ENCODE measurements at places on chromosomes 6 and 20.
A peak's percentile ranks its signal among the peaks of the same experiment; 100 is the strongest.

DNA sequence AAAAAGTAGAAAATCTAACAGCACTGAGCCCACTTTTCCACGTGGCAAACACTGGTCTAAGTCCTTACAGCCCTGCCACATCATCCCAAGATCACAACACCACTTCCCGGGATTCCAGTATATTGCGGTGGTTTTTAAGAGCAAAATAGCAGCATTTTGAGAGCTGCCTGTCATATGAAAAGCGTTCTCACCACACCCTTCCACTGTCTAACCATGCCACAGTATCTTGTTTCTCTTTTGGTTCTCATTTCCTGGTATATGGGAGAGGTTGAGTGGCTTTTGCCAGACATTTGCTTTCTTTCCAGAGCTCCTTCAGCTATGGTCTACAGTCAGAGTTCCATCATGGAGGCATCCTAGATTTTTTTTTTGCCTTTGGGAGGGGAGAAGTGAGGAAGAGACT, 243.0 kb downstream of the TSHZ2 start:
- no peak for DNase-seq

- no peak for DNase-seq
Observed at GRCh38 chr6:22903826-22904225, 334.5 kb downstream of the HDGFL1 start.

- no peak for DNase-seq
Observed at GRCh38 chr20:33566781-33567603, 77.1 kb downstream of the CBFA2T2 start.

GRCh38 chr20:50189681-50190250, 864 bp upstream of the CEBPB start:
- DNase-seq, result no peak

GRCh38 chr6:159267165-159267564, 98.0 kb downstream of the FNDC1 start:
- no peak for DNase-seq

GRCh38 chr6:53584726-53585125, 39.8 kb upstream of the GCLC start:
- no peak for DNase-seq

DNA sequence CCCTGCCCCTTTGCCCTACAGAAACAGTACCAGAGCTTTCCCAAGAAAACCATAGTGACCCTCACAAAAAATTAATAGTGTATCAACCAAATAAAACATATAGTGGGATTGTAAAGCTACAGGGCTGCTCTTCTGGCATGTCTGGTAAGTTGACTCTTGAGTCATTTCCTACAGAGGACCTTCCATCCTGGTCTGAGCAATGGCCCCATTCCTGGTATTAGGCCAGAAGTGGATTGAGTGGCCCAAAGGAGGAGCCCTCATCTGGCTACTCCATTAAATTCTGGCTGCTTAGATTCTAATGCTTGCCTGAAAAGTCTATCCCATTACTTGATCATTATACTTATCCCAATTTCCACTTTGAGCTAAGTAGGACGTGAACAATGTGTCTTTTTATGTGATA, 150.9 kb upstream of the HMGN3 start:
- no peak for DNase-seq

DNA sequence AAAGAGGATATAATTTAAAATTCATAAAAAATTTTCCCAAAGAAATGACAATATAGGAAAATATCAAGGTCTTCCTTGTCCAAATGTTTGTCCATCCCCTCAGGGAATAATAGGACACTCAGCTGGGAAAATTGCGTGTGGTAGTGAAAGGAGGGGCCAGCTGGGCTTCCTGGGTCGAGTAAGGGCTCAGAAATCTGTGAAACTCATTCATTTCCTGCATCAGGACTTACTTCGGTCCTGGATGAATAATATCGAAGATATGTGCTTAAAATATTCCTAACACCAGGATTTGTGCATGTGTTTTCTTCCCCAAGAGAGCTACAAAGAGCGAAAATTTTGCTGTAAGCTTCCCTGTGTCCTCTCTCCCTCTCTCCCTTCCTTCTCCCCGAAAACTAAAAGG, 118.2 kb upstream of the GJE1 start:
- no peak for DNase-seq

GRCh38 chr20:11274141-11274594, 600.4 kb upstream of the JAG1 start:
- peak; percentile 17 for DNase-seq

DNA sequence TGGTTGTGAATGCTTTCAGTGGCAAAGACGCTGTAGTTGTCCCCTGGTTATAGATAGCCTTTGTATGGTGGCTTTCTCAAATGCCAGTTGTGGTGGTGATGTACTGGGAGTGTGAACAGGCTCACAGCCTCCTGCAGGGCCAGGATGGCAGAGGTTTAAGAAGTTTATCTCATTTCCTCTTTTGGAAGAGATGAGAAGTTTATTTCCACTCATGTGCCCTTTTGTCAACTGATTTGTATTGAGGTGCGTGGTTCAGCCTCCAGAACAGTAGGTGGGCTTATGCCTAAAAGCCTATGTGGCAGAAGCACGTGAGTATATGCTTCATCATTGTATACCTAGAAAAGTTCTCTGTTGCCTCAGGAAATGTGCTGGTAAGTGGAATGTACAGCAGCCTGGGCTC, 13.7 kb upstream of the ZFP57 start:
- no peak for DNase-seq

GRCh38 chr20:3092611-3093379, 8.3 kb upstream of the AVP start:
- no peak for DNase-seq

GRCh38 chr20:59253779-59254319, 46.6 kb upstream of the EDN3 start:
- no peak for DNase-seq

- DNase-seq, result no peak
Observed at GRCh38 chr20:56841346-56841908, 212.3 kb downstream of the TFAP2C start.

DNA sequence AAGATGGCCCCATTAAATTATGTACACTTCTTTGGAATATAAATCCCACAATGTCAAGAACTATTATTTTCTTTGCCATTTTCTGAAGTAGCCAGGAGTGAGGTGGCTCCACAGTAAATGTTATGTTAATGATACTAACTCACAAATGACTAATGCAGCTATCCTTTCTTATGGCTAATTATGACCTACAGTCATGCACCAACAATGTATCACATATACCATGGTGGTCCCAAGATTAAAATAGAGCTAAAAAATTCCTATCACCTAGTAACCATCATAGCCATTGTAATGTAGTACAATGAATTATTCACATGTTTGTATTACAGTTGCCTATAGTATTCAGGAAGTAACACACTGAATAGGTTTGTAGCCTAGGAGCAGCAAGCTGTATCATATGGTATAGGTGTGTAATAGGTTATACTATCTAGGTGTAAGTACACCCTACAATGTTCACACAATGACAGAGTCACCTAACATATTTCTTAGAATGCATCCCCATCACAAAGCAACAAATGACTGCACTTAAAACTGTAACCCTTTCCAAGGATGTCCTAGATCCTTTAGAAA, 15.3 kb downstream of the ECHDC1 start:
- no peak for DNase-seq

DNA sequence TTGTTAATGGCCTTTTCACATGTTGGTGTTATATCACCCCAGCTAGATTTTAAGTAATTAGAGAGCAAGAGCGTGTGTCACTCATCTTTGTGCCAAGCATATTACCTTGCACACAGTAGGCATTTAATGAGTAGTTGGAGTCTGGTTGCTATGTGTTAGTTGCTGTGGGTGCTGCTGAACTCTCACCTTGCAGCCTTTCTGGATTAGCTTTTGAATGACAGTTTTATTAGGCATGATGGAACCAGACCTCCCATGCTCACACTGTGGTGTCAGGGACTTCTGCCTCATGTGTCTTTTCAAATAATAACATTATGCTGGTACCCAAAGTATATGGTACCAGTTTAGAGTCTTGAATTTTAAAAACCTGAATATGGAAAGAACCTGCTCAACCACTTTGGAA, 55.9 kb downstream of the TRAF3IP2 start:
- DNase-seq, result no peak

DNA sequence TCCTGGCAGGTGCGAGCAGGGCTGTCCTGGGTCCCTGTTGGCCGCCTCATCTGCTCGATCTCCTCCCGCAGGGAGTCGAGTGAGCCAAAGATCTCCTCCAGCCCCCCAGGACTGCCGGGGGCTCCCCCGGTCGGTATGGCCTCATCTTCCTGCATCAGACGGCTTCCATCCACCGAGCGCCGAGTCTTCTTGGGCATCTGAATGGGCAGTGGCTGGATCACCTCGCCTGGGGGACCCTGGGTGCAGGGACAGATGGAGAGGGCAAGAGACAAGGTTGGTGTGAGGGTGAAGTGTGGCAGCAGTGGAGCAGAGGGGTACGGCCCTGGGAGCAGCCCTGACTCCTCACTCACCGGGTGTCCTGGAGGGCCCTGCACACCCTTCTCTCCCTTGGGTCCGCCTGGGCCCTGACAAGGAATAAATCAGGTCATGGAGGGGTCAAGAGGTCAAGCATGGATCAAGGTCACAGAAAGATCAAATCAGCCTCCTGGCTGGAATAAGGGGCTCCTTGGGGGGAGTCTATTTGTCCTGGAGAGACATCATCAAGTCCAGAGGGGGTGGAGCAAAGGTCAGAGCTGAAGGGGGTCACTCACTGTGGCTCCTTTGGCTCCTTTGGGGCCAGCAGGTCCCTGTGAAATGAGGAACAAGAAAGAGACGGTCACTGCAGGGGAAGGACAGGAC, 26.5 kb downstream of the COL11A2 start:
- no peak for DNase-seq

- DNase-seq, result no peak
Observed at GRCh38 chr6:42450477-42451332, 1.0 kb downstream of the TRERF1 start.

DNA sequence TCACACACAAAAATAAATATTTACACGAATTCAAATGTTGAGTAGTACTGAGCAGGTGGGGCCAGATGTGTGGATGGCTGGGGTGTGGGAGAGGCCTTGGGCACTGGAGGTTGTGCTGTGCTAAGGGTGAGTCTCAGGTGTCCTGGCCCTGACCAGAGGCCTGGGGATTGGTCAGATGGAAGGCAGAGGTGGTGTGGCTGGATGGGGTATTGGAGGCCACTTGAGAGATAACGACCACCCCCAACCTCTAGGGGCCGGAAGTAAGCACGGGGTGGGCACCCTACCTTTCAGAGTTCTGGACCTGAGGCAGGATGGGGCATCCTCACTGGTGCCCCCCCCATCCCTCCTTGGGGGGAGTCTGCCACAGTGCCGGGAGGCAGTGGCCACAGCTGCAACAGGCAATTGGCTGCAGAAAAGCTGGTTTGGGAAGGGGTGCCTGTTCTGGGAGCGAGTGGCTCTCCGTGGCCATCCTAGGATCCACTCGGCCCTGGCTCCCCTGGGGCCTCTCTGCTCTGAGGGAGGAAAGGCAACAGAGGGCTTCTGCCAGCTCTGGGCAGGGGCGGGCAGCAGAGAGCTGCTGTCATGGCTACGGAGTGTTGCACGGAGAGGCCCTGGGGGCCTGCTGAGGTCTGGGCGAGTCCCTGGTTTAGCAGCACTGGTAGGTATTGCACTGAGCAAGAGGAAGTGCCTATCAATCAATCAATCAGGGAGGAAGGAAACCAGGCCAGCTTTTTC, 87.6 kb downstream of the ASXL1 start:
- DNase-seq, result no peak

- DNase-seq, result no peak
Observed at GRCh38 chr20:35404614-35405259, 7.0 kb downstream of the UQCC1 start.

GRCh38 chr6:163779727-163780284, 365.3 kb downstream of the QKI start:
- no peak for DNase-seq

DNA sequence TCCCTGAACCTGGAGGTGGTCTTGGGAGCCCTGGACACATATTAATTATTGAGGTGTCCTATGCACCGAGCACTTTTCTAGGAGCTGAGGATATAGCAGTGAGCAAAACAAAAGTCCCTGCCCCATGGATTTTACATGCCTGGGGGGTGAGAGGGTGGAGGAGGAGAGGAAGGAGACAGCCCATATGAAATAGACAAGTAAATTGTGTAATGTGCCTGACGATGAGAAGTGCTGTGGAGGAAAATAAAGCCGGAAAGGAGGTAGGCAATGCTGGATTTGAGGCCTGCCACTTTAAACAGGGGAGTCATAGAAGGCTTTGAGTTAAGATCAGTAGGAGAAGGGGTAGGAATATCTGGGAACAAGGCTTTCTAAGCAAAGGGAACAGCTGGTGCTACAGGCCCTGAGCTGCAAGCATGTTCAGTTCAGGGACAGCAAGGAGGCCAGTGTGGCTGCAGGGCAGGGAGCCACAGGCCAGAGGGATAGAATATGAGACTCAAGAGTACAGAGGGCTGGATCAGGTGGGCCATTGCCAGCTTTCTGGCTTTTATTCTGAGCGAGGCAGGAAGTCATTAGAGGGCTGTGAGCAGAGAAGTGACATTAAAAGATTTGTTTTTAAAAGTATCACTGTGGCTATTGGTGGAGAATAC, 19.1 kb upstream of the MYLIP start:
- DNase-seq, result no peak

DNA sequence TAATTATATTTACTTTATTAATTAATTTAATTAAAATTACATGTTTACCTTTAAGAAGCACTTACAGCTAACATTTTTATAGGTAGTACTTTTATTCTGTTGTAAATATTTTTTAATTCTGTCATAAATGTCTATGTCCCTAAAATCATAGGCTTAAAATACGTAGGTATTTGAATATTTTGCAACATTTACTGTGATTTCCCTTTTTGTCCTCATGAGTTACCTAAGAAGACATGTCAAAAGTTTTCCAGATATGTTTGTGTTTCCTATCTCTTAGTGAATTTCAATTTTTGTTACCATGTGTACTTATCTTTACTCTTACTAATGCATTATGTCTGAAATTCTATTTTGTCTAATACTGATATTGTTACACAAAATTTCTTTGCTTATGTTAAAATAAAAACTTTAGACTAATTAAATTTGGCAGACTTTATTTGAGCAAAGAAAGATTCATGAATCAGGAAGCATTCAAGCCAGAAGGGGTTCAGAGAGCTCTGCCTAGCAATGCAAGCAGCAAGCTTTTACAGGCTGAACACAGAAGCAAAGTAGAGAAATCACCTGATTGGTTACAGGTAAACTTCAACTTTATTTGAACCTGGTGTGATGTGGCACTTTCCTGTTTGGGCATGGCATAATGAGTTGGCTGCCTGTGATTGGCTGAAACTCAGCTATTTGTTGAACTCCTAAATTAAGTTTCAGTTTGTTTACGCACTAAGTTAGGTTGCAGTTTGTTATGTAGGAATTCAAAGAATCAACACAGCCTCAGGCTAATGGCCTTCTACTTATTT, 123.2 kb upstream of the TMEM170B start:
- DNase-seq, result no peak

DNA sequence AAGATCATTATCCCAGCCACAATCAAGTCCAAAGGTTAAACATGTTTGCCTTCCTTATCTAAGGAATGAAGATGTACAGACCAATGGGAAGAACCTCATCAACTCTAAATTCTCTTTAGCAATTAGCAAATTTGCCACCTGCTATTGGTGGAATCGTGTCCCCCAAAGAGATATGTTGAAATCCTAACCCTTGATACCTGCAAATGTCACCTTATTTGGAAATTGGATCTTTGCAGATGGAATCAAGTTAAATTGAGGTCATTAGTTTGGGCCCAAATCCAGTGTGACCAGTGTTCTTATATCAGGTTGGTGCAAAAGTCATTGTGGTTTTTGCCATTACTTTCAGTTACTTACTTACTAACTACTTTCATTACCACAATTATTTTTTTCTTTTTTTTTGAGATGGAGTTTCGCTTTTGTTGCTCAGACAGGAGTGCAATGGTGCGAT, 31.3 kb downstream of the KLHL31 start:
- no peak for DNase-seq

- DNase-seq, result no peak
Observed at GRCh38 chr20:44501448-44501847, 20.4 kb downstream of the SERINC3 start.
